G401 (cell line): ENCODE measurements at places on chromosomes 12 and 14.
A peak's percentile ranks its signal among the peaks of the same experiment; 100 is the strongest.

- no peak for DNase-seq
These were observed 40.3 kb downstream of the IFNG start for GRCh38 chr12:68119250-68119649.

GRCh38 chr12:20527417-20528163 is 159.3 kb downstream of the PDE3A start:
- DNase-seq, result no peak

DNA sequence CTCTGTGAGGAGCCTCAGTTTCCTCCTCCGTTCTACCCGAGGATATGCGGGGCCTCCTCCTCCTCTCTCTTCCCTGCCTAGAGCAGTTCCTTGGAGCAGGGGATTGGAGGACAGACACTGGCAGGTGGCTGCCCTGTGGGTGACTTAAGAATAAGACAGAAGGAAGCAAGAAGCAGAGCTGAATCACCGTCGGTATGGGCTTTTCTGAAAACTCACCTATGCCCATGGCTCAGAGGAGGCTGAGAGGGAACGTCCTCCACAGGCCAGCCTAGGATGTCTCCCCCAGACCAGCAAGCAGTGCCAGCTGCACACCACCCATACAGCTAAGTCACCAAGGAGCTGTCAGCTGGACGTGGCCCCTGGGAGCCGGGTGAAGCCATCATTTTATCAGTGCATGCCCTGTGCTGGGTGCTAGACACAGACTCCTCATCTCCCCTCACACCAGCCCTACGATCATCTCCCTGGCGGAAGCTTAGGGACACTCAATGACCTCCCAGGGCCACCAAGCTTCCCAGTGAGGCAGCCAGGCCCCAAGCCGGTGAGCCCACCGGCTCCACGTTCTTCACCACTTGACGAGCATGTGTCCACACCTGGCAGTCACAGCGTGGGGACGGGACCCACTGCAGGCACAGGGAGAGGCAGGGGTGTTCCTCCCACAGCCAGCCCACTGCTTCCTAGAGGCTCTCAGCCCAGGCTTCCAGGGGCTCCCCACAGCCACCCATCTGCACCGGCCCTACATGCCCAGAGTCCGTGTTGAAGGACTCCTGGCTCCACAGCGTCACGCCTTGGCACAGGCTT is 21.4 kb downstream of the ITPK1 start:
- DNase-seq, result peak; percentile 52

DNA sequence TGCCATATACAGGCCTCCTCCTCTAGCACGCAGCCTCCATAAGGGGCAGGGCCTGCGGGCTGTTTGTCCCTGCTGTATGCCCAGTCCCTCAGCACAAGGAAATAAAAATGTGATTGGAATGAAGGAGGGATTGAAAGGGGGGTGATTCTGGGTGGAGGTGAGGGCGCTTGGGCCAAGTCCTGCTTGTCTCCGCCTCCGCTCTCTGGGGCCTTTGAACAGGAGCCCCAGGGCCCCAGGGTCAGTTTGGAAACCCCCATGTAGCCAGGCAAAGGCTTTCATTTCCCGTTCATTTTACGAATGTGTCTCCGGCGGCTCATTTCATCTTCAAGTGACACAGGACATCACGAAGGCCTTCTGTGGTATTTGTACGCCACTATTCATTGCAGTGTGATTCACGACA is 4.5 kb upstream of the CACNA2D4 start:
- DNase-seq, result no peak

- no peak for DNase-seq
These were observed 200.4 kb downstream of the PIK3C2G start for GRCh38 chr12:18461758-18462157.

DNA sequence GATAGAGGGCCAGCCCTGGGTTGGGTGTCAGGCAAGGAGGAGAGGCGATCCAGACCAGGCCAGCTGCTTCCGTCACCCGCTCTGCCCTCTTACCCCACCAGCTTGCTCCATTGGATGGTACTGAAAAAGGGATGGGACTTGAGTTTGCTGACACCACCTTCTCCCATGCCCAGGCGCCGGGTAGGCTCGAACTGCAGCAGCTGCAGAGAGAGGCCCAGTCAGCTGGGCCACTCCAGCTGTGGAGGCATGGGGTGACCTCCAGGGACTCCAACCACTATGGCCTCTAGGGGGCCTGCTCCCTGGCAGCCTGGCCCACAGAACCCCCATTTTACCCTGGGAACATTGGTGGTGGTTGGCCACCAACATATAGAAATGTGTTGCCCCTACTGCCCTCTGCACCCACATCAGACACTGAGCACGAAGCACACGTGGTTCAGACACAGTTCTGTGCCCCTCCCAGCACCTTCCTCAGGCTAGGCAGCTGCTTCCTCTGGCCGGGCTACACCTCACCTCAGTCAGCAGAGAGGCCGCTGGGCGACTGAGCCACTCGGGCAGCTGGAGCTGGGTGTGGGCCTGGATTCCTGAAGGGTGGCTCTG is 16.0 kb downstream of the RPS6KL1 start:
- DNase-seq, result no peak

DNA sequence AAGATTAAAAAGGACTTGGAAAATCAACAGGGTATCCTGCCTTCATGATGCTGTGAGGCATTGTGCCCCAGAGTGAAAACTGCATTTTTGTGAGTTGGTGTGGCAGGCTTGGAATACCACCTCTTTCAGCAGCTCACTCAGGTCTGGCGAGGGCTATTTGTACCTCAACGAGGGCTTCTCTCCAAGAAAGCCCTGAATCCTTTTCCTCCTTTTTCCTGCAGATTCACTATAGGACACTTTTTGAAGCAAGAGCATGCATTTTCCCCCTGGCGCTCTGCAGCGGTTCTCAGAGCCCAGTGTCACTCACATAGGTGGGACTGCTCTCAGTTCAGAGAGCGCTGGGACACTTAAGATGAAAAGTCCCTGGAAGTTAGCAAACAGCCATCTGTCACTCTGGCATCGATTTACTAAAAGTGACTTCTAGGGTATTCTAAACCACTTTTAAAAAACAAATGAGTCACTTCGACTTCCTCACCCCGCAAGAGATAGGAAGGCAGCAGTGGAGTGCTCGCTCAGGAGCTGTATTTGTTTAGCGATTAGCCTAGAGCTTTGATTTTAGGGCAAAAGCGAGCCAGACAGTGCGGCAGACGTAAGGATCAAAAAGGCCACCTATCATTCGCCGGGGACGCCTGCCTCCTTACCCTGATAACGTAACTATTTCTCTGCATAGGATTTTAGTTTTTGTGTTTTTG is 782 bp upstream of the LGR5 start:
- DNase-seq, result peak; percentile 25

GRCh38 chr12:118371321-118372282 is 1.1 kb downstream of the TAOK3 start:
- DNase-seq, result peak; percentile 6
